ENCODE measurements at places on chromosomes 7 and 10.

DNA sequence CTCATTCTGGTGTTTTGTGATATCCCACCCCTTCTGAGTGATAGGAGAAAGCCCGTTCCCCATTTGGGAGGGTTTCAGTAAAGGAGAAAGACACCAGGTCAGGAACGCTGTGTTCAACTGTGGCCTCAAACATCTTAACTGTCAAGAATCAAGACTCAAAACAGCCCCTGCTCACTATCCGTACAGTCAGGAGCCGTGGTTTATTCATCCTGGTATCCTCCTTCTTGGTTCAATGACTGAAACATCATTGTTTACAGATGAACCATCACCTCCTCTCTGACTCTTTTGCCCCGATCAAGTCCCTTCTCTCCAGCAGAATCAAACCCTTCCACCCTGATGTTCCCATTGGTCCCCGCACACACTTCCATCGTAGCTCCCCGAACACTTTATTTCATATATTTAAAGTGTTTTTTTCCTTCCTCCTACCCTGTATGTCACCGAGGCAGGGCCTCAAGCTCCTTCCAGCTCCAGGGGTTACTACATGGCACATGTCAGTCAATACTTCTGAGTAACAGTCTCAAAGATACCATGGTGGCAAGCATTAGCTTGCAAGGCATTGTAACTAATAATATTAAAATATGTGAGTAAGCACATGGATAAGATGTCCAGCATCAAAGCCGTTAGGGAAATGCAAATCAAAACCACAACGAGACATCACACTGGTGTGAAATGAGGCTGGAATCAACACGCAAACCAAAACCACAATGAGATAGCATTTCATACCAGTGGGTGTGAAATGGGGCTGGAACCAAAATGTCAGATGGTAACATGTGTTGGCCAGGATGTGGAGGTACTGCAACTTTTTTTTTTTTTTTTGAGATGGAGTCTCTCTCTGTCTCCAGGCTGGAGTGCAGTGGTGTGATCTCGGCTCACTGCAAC lies 124.7 kb upstream of the C1QL3 start:
- no peak for DNase-seq

DNA sequence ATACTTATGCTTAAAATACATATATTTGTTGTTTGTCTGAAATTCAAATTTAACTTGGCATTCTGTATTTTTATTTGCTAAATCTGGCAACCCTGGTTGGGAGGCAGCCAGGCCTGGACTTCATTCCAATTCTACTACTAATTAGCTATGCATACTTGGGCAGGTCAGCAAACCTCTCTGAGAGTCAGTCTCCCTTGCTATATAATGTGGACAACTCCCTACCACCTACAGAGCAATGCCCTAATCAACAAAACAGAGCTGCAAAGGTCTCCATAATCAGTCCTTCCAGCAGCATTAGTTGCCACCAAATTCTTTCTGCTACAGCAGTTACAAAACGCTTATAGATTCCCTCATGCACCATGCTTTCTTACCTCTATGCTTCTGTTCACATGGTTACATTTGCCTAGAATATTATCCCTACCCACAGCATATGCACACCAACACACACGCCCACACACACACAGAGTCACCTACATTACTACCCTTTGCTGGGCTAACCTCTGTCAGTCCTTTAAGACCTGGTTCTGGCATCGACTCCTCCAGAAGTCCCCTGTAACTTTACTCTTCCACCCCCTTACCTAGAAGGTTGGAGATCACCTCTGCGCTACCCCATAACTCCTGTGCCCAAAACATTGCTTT lies 188.7 kb downstream of the FGFR2 start:
- no peak for DNase-seq

DNA sequence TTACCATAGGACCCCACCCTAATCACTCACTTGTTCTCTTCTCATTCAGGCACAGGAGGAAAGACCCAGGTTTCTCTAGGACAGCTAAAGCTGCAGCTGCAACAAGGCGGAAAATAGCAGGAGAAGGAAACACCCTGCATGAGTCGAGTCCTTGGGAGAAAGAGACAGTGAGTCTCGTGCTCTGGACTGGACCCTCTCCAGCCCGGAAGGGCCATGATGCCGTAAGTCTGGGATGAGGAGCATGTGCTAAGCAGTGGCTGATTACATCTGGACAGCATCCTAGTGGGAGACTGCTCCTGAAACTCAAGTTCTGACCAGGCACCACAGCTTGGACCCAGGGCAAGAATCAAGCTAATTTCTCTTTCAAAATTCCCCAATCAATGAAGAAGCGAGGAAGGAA lies 39.4 kb downstream of the FBXW4 start:
- DNase-seq: peak; percentile 2

GRCh38 chr10:4698075-4698474 lies 127.9 kb upstream of the AKR1E2 start:
- DNase-seq: no peak

- no peak for DNase-seq
Measured at GRCh38 chr7:19145434-19146115, 354 bp upstream of the FERD3L start.

GRCh38 chr7:805261-805660 lies 27.0 kb upstream of the SUN1 start:
- DNase-seq: no peak

DNA sequence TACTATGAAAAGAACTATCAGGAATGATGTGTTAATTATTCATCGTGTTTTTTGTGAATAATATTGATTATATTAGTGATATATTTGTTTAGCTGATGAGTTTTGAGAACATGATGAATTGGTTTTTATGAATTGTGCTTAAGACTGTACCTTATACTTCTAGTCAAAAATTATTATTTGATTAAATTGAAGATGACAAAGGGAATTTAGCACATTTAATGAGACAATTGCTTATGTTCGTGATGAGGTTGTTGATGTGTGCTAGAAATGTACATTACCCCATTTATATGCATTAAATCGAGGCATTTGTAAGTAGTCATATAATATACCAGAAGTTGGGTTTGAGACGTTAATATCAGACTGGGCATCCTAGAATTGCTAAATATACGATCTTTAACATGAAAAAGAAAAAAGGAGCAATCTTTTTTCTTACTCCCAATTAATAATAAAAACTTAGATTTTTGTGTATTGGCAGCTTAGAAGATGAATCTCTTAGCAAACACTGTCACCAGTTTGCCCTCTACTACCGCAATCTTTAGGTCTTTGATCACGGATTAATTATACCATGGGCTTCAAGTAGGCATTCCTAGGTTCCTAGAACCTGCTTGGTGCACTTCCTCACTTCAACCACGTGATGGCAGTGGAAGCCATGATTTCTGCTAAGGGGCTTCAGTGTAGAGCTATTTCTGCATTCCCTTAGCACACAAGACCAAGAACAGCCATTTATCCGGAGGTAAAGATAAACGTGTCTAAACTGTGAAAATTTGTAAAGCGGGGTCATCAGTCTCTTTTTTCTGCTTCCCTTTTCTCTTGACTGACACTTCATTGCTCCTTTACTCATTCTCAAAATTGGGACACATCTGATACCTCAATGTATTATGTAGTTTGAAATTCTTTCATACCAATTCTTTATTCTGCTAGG lies 1.6 kb downstream of the KLHDC10 start:
- DNase-seq: peak; percentile 84

- DNase-seq: no peak
Measured at GRCh38 chr10:36188461-36188860, 546.4 kb upstream of the FZD8 start.

DNA sequence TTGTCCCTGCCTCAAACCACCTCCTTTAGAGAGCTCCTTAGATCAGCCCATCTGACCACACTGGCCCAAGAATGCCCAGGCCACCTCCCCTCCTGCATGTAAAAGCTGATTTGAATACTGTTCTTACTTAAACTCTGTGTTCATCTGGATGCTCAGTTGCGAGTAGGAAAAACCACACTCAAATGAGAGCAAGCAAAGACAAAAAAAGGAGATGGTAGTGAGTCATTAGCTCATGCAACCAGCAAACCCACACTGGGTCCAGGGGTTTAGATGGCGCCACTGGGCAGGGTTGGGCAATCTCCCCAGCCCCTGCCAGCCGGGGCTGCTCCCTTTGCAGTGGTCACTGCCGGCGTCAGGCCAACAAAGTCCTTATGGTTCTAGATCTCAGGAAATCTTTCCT lies 32.7 kb downstream of the TSPAN15 start:
- no peak for DNase-seq

DNA sequence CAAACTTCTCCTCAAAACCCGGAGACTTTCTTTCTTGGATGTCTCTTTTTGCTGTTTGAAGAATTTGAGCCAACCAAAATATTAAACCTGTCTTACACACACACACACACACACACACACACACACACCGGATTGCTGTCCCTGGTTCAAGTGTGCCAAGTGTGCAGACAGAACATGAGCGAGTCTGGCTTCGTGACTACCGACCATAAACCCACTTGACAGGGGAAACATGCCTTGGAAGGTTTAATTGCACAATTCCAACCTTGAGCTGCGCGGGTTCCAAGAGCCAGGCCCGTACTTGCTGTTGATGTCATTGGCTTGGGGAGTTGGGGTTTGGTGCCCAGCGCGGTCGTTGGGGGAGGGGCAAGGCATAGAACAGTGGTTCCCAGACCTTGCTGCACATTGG lies 1.7 kb downstream of the EGFR start:
- no peak for DNase-seq

DNA sequence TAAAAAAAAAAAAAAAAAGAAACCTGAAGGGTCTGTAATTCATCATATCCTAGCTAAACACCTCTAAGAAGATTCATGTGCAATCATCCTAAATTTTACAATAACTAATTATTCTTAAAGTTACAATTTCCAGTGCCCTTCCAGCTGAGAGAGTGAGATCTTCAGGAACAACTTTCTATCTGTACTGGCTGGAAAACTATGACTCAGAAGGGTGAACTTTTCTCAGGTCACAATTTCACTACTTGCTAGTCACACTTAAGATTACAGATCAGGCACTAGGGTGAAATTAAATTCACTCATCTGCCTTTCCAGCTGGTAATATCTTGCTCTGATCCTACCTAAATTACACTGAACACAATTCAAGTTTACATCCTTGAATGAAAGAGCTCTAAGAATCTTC lies 158.8 kb downstream of the ANK3 start:
- DNase-seq: no peak

DNA sequence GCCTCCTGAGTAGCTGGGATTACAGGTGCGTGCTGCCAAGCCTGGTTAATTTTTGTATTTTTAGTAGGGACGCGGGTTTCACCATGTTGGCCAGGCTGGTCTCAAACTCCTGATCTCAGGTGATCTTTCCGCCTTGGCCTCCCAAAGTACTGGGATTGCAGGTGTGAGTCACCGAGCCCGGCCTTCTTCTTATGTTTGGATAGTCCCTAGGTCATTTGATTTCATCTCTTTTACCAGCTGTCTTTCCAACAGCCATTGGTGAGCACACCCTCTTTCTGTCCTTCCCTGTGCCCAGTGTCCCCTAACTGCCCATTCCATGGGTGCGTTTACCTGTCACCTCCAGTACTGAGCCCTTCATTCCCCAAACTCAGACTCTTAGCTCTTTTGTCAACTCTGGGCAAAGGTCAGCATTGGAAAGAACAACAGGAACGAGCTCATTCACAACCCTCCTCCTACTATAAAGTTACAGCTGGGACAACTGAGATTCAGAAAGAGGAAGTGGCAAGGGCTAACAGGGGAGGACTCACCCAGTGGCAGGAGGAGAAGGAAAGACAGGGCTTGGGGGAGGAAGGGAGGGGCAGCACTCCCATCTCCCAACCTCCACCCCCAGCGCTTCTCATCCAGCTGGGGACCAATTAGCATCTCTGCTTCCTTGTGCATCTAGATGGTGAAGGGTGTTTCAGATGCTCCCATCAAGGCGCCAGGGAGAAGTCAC lies 5.6 kb downstream of the SSC4D start:
- no peak for DNase-seq

DNA sequence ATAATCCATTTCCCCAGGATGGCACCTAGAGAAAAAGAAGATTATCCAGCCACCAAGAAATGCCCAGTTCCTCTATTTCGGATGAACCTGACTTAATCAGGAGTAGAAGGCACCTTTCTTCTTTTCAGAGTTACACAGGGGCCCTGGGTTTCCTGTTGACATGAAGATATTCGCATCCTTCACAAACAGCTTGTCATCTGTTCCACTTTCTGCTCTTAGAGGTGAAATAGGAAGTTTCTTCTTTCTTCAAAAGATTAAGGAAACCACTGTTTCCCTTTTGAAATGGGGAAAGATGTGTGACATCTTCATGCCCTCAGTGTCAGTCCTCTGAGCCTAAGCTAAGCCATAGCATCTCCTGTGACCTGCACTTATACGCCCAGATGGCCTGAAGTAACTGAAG lies 39.1 kb upstream of the RAB18 start:
- no peak for DNase-seq

GRCh38 chr10:70212879-70213278 lies 20.4 kb downstream of the PPA1 start:
- DNase-seq: no peak

- no peak for DNase-seq
Measured at GRCh38 chr7:138025215-138026186, 23.6 kb upstream of the CREB3L2 start.

DNA sequence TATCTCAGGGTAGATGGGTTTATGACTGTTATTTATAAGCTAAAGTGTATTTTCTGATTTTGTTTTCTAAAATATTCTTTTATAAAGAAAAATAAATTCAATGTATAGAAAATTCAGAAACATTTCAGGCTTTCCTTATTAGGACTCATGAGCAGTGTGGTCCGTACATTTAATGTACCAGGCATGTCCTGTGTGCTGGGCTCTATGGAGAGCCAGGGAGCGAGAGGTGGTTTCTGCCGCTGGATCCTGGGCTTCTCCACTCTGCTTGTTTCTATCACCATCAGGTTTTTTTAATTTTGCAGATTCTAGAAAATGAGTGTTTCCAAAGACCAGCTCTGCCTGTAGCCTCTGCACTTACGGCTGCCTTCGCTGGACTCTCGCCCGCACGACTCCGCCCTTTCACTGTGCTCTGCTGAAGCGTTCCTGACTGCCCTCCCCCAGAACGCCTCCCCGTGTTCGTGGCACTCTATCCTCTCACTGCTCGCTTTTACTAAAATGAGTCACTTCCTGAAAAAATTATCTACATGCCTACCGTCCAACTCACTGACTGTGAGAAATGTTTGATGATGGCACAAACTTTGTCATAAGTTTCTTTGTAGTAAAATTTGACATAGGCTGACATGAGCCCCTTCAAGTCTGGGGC lies 188.5 kb downstream of the ZMYND11 start:
- peak; percentile 88 for DNase-seq

DNA sequence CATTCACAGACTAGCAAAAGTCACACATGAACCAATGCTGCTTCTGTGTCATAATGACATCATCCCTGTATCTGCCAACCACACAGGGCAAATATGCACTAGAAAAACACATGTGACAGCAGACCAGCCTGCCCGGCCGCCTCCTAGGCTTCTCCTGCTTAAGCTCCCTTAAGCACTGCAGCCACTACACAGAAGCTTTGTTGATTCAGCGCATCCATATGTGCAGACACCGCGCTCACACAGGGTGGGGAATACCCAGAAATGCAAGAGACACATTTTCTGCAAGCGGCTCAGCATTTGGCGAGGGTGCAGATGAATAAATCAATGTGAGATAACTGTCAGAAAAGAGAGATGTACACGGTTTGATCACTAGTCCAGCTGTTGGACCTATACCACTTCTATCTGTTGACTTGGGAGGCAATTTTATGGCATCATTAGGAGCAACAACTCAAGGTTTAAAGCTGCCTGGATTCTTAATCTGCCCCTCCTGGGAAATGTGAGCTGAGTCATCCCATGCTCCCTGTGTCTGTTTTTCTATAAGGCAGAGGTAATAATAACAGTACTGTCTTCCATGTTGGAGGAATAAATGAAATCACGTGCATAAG lies 33.4 kb downstream of the CPXM2 start:
- no peak for DNase-seq
